ENCODE measurements at places on chromosomes 5 and 9.

DNA sequence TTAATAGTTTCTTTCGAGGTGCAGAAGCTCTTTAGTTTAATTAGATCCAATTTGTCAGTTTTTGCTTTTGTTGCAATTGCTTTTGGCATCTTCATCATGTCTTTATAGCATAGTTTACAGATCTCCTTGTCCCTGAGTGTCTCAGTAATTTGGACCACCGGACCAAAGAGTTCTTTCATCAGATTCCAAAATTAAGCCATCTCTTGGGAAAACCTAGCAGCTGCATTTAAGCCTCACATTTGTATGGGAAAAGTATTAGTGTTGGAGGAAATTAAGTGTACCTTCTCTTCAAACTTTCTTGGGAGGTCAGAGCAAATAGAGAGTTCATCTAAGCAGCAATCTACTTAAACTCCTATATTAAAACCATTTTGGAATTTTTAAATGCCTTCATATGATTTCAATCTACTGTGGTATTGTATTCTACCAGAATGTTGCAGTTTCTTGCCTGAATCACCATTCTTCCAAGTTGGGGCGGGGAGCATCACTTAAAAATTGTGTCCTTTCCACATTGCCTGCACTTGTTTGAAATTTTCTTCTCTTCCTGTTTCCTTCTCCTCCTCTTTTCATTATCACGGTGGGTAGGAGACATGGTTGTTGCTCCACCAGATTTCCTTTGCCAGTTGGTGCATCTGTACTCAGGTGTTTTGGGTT lies 97.3 kb upstream of the DAB2 start:
- DNase-seq, result no peak

DNA sequence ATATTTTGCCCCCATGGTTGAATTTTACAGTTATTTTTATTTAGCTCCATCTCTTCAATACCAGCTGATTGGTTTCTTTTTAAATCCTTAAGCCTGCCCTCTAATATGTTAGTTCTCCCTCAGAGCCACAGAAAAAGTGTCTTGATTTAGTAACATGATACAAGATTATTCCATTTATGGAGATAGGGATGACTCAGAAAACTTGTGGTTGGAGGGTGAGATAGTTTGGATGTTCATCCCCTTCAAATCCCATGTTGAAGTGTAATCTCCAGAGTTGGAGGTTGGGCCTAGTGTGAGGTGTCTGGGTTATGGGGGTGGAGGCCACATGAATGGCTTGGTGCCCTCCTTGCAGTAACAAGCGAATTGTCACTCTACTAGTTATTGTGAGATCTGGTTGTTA lies 115.7 kb downstream of the FBXO38 start:
- DNase-seq, result no peak

DNA sequence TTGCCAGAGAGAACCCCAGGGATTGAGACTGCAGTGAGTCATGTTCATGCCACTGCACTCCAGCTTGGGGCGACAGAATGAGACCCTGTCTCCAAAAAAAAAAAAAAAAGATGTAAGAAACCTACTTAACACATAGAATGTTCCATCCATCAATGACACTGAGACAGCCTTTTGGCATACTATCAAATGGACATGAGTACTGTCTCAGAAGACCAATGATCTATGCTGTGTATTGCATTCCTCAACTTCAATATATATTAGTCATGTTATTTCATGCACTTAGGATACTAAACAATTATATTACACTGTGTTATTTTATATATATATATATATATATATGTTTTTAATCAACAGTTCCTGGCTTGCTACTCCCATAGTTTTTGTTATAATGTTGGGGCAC lies 57.1 kb upstream of the ANKH start:
- no peak for DNase-seq

- DNase-seq, result no peak
Observed at GRCh38 chr9:17635115-17635890, 56.4 kb downstream of the SH3GL2 start.

GRCh38 chr9:75231167-75231566 lies 142.9 kb downstream of the OSTF1 start:
- no peak for DNase-seq

- DNase-seq, result no peak
Observed at GRCh38 chr5:141757402-141757801, 75.4 kb upstream of the ARAP3 start.

DNA sequence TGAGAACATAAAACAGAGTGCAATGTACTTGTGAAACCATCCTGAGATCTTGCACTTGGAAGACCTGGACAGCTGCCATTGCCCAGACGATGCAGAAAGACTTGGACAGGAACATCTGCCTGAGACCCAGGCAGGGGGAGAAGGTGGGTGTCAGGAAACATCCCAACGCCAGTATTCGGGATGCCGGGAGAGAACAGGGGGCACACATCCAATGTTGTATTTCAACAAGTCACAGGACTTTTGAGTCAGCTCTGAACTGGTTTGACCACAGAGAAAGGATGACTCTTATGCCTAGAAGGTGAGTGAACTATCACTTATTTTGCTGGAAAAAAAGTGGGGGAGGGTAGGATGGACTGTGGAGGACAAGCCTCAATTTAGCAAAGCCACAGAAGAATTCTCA lies 124.6 kb downstream of the ROR2 start:
- DNase-seq, result no peak
